ENCODE measurements at places on chromosomes 3 and 15. TPM values are rescaled to one million over a fixed set of nuclear protein-coding genes. Genes with fewer than 3 reads are reported as not detected.

GRCh38 chr3:196198771-196199753 is 12.1 kb downstream of the ZDHHC19 start:
- H3K36me3 ChIP-seq = no peaks in the 10 kb centered on the region
- no peak overlapping the region for H3K27ac ChIP-seq
- H3K27me3 ChIP-seq = no peaks in the 10 kb centered on the region
- no peak for DNase-seq
- H3K4me3 ChIP-seq = no peak overlapping the region

DNA sequence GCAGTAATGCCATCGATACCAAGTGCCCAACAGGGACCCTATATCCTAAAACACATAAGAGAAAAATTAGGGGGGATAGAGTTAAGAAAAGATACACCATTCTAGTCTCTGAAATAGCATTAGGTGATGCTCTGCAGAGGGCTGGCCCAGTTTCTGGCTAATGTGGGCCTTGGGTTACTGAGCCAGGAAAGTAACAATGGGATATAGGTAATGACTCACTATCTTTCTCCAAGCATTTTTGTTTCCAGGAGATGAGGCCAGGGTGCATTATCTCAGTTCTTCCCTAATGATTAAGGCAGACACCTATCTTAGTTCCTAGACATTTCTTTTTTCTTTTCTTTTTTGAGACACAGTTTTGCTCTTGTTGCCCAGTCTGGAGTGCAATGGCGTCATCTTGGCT is 50.0 kb downstream of the PRKAR2A start:
- H3K4me1 ChIP-seq = no peaks in the 10 kb centered on the region
- H3K4me3 ChIP-seq = no peak overlapping the region
- H3K27ac ChIP-seq = no peak overlapping the region
- H3K36me3 ChIP-seq = peaks cover 9% of the 10 kb centered on the region

The WDR93 gene
- total RNA-seq = not detected

GRCh38 chr3:76938962-76939361 is 100.9 kb upstream of the ROBO2 start:
- no peaks in the 10 kb centered on the region for H3K36me3 ChIP-seq
- no peaks in the 10 kb centered on the region for H3K27me3 ChIP-seq
- H3K27ac ChIP-seq = no peak overlapping the region
- no peak for DNase-seq

The NFKBIZ gene
- 49.9 TPM for total RNA-seq

DNA sequence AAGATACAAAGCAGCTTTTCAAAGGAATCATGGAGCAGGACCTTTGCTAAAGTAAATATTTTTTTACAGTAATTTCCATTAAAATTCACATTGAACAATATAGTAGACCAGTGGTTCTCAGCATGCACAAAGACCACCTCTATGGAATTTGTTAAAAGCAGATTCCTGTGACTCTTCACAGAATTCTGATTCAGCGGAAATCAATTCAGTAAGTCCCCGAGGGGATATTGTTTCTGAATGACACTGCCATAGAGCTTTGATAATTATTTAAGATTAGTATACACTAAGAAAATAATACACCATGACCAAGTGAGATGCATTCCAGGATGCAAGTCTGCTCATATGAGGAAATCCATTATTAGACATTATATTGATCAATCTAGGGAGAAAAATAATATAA is 161.9 kb upstream of the TNIK start:
- no peaks in the 10 kb centered on the region for H3K4me1 ChIP-seq
- H3K36me3 ChIP-seq = no peaks in the 10 kb centered on the region
- H3K4me3 ChIP-seq = no peak overlapping the region
- H3K27ac ChIP-seq = no peak overlapping the region

GRCh38 chr15:80211976-80212375 is 40.0 kb downstream of the CTXND1 start:
- H3K27me3 ChIP-seq = no peaks in the 10 kb centered on the region
- H3K4me3 ChIP-seq = no peak overlapping the region
- no peak overlapping the region for H3K27ac ChIP-seq
- no peak for DNase-seq

The IL17RE gene
- 2.5 TPM for total RNA-seq

The CRABP1 gene
- total RNA-seq = 4.5 TPM

The TPRG1 gene
- total RNA-seq = 3.2 TPM

- no peak for DNase-seq
- no peaks in the 10 kb centered on the region for H3K36me3 ChIP-seq
- H3K4me3 ChIP-seq = no peak overlapping the region
Measured at GRCh38 chr3:196177967-196178366, 33.2 kb downstream of the ZDHHC19 start.

The LRRN1 gene
- 0.28 TPM for total RNA-seq

- peak overlapping the region; percentile 93 for H3K27ac ChIP-seq
- H3K4me1 ChIP-seq = peaks cover 62% of the 10 kb centered on the region
- peak overlapping the region; percentile 32 for H3K4me3 ChIP-seq
- no peaks in the 10 kb centered on the region for H3K27me3 ChIP-seq
- DNase-seq = peak; percentile 96
- H3K36me3 ChIP-seq = peaks cover 19% of the 10 kb centered on the region
Measured at GRCh38 chr15:75673426-75674235, 25.9 kb downstream of the SNX33 start.

- H3K27me3 ChIP-seq = no peaks in the 10 kb centered on the region
- no peak overlapping the region for H3K4me3 ChIP-seq
- H3K27ac ChIP-seq = no peak overlapping the region
- no peaks in the 10 kb centered on the region for H3K4me1 ChIP-seq
- H3K36me3 ChIP-seq = no peaks in the 10 kb centered on the region
Measured at GRCh38 chr3:133486658-133487057, 86.8 kb downstream of the BFSP2 start.

The TUBGCP5 gene
- total RNA-seq = 30.2 TPM

- DNase-seq = no peak
- no peak overlapping the region for H3K4me3 ChIP-seq
- H3K36me3 ChIP-seq = no peaks in the 10 kb centered on the region
Measured at GRCh38 chr3:100635273-100635701, 25.9 kb downstream of the ADGRG7 start.

- H3K4me1 ChIP-seq = no peaks in the 10 kb centered on the region
- no peak overlapping the region for H3K4me3 ChIP-seq
- DNase-seq = no peak
Measured at GRCh38 chr3:31390466-31390865, 142.3 kb upstream of the STT3B start.

- no peak overlapping the region for H3K4me3 ChIP-seq
- H3K36me3 ChIP-seq = no peaks in the 10 kb centered on the region
- no peak overlapping the region for H3K27ac ChIP-seq
- H3K27me3 ChIP-seq = no peaks in the 10 kb centered on the region
- H3K4me1 ChIP-seq = no peaks in the 10 kb centered on the region
- no peak for DNase-seq
Measured at GRCh38 chr3:129366312-129366831, 62.1 kb downstream of the EFCAB12 start.

The KAT2B gene
- total RNA-seq = 27.2 TPM

The B3GALNT1 gene
- total RNA-seq = 5.4 TPM

- no peak overlapping the region for H3K27ac ChIP-seq
- H3K36me3 ChIP-seq = no peaks in the 10 kb centered on the region
- H3K27me3 ChIP-seq = no peaks in the 10 kb centered on the region
- H3K4me3 ChIP-seq = no peak overlapping the region
- H3K4me1 ChIP-seq = no peaks in the 10 kb centered on the region
Measured at GRCh38 chr3:179697736-179698332, 45.0 kb downstream of the USP13 start.
